Fibroblast of gingiva (primary cell): ENCODE measurements at places on chromosomes 7 and 10.

DNA sequence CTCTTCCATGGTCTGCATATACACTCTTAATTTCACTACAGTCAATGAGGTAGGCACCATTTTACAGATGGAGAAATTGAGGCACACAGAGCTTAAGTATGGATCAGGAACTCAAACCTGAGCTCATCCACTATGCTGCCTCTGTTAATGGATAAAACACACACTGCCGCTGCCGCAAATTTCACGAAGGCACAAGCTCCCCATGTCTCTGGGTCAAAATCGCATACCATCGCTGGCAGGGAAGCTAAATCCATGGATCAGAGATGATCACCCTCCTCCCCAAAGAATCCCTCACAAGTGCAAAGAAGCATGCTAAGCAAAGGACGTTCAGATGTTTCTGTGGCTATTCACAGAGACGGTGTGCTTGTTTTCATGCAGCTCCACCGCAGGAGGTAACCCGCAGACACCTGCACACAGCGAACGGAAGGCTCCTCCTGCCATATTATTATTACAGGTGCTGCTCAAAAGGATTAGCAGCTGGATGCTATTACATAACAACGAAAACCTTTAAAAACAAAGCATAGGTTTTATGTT is 109.3 kb downstream of the UBE2H start:
- DNase-seq = no peak

DNA sequence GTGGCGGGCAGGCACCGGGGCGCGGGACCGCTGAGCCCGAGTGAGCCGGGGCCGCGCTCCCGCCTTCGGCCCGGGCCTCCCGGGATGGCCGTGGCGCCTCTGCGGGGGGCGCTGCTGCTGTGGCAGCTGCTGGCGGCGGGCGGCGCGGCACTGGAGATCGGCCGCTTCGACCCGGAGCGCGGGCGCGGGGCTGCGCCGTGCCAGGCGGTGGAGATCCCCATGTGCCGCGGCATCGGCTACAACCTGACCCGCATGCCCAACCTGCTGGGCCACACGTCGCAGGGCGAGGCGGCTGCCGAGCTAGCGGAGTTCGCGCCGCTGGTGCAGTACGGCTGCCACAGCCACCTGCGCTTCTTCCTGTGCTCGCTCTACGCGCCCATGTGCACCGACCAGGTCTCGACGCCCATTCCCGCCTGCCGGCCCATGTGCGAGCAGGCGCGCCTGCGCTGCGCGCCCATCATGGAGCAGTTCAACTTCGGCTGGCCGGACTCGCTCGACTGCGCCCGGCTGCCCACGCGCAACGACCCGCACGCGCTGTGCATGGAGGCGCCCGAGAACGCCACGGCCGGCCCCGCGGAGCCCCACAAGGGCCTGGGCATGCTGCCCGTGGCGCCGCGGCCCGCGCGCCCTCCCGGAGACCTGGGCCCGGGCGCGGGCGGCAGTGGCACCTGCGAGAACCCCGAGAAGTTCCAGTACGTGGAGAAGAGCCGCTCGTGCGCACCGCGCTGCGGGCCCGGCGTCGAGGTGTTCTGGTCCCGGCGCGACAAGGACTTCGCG is 534 bp downstream of the FZD9 start:
- DNase-seq = no peak

GRCh38 chr10:107715565-107715964 is 551.1 kb upstream of the SORCS1 start:
- no peak for DNase-seq

DNA sequence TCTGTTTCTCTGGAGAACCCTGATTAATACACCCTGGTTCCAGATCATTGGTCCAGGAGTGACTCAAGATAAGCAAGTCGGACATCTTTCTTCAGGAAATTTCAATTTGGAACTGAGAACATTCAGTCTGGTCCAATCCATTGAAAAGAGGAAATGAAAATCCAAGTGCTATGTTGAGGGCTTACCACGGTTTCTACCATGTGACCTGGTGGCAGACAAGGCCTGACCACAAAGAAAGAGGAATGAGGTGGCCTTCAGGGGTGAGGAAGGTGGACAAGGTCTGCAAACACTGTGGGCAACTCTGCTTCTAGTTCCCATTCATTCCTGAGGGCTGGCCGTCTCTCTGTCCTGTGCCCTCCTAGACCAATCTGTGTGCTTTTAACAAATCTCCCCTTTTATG is 149.2 kb upstream of the GHITM start:
- no peak for DNase-seq

- DNase-seq = peak; percentile 99
Measured at GRCh38 chr7:131249003-131249402, 78.7 kb upstream of the MKLN1 start.

DNA sequence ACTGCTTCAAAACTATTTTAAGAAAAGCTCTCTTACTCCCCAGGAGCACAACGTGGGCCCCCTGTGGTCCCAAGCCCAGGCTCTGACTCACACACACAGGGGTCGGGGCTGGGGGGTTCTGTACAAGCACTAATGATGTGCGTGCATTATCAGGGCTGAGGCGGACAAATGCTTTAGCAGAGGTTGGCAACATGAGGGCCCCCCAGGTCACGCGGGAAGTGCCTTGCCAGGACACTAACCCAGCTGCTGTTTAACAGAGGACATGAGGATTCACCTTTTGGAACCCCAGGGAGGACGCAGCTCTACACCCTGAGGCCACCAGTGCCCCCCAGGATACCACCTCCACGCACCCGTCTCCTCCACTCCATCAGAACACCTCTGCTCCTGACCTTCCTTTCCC is 342.8 kb downstream of the DNAJB6 start:
- DNase-seq = no peak

GRCh38 chr10:85764108-85764507 is 602.5 kb downstream of the GRID1 start:
- DNase-seq = no peak

DNA sequence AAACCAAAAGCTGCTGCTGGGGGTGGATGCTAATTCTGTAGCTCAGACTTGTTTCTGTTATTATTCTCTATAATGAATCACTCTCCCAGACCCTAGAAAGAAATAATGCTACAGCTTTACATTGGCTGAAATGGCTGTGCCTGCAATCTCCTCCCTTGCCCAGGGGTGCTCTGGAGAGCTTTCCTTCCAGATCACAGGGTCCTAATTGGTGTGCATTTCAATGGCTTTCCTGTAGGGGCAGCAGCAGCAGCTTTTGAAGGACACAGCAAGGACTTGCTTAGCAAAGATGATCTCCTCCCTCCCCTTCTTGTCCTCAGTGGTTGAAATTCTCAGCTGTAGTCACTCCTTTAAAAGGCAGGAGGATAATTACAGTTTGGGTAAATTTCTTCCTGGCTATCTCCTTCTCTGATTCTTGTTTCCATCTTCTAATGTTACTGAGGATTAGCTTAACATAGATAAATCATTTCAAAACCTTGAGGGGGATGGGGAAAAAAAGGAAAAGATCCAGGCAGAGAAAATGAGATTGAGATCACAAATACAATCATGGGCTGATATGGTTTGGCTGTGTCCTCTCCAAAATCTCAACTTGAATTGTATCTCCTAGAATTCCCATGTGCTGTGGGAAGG is 120.2 kb upstream of the CTTNBP2 start:
- DNase-seq = no peak

GRCh38 chr7:32516551-32517100 is 21.3 kb downstream of the AVL9 start:
- no peak for DNase-seq

- DNase-seq = no peak
Measured at GRCh38 chr7:21867226-21867625, 78.5 kb downstream of the CDCA7L start.

- DNase-seq = no peak
Measured at GRCh38 chr10:47176903-47177868, 122.8 kb upstream of the GDF10 start.

GRCh38 chr10:37826806-37827205 is 30.6 kb downstream of the ZNF248 start:
- no peak for DNase-seq

DNA sequence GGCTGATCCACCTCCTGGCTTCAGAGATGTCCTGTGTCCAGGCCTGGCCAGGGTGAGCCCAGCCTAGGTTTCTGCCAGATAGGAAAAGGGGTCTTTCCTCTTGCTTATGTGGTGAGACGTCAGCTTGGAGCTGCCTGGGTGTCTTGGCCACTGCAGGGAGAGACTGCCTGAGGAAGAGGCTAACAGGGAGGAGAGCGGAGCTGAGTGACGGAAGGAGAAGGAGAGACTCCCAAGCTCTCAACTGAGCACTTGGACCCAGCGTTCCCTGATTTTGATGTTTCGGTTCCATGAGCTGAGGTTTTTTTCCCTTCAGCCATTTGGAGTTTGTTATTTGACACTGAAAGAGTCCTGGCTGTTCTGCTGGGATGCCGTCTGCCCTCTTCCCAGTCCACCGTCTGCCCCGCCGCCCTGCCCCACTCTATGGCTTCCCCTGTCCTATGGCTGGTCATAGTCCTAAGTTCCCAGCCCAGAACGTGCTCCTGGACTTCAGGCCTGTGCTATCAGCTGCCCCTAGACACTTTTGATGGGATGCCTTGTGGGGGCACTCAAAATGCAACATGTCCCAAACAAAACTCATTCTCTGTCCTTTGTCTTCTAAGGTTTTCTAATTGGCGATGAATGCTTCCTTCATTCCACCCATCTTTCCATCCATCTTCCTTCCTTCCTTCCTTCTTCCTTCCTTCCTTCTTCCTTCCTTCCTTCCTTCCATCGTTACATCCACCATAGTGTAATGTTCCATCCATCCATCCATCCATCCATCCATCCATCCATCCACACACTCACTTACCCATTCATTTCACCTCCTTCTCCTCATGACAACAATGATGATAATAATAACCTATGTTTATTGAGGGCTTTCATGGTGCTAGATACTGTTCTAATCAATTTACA is 20.3 kb upstream of the PCBD1 start:
- DNase-seq = no peak

GRCh38 chr7:158106272-158106671 is 481.4 kb downstream of the PTPRN2 start:
- no peak for DNase-seq

DNA sequence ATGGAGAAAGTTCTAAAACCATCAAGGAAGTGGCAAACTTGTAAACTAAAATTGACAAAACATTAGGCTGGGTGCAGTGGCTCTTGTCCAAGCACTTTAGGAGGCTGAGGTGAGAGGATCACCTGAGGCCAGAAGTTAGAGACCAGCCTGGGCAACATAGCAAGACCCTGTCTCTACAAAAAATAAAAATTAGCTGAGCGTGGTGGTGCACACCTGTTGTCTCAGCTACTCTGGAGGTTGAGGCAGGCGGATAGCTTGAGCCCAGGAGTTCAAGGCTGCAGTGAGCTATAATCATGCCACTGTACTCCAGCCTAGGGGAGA is 29.4 kb upstream of the HNRNPH3 start:
- no peak for DNase-seq

GRCh38 chr10:107800061-107800460 is 635.6 kb upstream of the SORCS1 start:
- DNase-seq = no peak

- no peak for DNase-seq
Measured at GRCh38 chr7:107932805-107933204, 41.8 kb downstream of the DLD start.

- DNase-seq = peak; percentile 41
Measured at GRCh38 chr7:5597772-5598171, 174.1 kb upstream of the TNRC18 start.

DNA sequence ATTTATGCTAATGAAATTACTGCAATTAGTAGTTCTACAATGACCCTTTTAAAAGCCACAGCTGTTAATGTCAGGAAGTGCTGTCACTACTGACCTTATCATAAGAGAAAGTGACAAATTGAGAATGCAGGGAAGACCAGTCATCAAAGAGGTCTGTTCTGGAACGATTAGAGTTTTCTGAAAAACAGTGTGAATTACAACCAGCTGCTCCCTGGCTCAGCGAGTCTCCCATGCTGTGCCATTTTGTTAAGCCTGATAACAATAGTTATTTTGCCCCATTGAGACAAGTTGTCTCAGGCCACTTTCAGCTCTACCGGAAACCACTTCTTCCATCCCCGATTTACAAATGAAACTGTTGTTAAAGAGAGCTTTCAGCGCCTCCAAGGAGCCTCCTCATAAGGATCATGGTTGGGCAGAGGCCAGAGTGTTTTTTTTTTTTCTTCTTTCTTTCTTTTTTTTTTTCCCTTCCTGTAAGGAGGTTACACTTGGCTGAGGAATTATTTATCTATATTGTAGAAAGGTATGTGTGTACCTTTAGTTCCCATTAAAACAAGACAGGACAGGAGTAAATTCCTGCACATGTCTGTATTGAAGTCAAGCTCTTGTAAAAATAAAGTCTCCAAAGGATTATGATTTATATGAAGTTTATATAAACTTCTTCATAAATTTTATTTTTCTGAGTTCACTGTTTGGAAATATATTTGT is 173.6 kb downstream of the CDCA7L start:
- no peak for DNase-seq

GRCh38 chr10:101468159-101468558 is 114.2 kb downstream of the BTRC start:
- no peak for DNase-seq

DNA sequence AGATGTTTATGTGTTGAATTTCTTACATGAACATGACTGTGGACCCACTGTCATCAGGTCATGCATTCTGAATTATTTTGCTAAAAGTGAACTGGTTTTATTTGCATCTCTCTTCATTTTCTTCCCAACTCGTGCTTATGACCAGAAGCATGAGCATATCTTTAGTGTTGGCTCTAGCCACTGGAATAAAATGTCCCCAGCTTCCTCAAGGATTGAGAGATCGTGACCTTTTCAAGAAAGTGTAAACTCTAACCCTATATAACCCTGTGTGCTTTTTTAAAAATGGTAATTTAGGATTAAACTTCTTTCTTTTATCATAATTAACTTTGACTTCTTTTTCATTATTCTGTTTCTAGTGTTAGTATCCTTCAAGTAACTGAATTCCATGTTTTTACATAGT is 55.5 kb downstream of the VTI1A start:
- no peak for DNase-seq

DNA sequence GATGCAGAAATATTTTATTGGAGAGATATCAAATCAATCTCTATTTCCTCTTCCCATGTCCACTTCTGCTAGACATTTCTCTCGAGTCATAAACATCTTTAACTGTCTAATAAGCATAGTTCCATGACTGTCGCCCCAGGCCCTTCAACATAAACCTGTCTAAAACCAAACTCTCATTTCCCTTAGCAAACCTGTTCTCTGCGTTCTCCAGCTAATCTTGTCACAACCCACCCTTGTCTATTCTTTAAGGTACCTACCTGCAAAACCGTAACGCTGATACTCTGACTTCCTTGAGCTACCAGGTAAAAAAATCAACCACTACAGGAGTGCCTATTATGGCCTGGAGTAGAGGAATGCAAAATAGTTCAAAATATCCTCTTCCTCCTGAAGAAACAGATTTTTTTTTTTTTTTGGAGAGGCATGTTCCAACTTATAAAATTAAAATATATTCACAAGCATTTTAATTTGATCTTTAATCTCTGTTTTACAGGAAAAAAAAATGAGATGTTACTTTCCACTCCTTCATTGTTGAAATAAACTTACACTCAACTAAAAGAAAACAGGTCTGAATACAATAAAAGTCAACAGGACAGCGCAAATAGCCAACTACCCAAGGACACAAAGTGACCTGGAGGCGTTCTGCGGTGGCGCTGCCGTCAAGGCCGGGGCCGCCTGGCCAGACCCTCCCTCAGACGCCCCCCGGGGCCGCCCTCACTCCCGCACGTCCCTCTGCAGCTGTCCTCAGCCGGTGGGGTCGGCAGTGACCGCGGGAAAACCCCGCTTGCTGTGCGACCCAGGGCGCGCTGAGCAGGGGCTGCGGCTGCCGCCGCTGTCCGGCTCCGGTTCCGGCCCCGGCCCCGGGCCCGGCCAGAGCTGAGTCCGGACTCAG is 765 bp downstream of the SLC25A40 start:
- DNase-seq = no peak
